Right lobe of liver (tissue), 6 donors: ENCODE measurements at places on chromosomes 1 and 21.

GRCh38 chr1:58583496-58583895 is 6.4 kb upstream of the TACSTD2 start:
- DNase-seq: no peak

GRCh38 chr1:211487672-211488208 is 4.2 kb downstream of the RD3 start:
- DNase-seq: no peak

DNA sequence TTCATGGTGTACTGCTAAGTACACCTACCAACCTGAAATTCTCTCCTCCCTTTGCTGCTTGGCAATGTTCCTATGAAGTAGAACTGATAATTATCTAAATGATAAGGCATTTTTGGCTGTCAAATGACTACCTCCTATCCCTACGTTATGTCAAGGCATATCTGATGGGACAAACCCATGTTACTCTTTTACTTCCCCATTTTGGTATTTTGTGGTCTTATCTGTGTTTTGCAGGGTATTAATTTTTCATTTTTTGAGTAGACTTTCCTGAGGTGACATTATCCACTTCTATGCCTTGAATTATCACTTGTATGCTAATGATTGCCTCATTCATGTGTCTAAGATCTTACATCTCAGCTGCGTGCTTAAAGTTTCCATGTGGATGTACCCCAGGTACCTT is 499.6 kb upstream of the B3GALT2 start:
- no peak for DNase-seq

- DNase-seq: peak; percentile 68
Measured at GRCh38 chr1:51518033-51518585, 957 bp downstream of the EPS15 start.

DNA sequence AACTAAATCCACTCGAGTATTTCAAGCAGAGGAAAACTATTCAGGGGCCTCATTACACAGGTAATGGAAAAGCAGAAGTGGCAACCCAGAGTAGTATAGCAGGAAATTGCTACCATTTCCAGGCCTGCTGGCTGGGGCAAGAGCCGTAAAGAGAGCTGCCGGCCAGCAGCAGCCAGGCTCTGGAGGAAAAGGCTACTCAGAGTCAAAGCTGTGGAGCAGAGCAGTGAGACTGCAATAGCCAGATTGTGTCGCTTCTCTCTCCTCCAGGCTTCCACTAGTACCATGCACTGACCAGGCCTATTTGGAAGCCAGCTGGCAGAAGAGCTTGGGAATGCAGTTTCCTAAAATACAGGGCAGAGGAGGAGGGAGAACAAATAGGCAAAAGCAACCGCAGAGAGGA is 155.5 kb downstream of the OMA1 start:
- DNase-seq: no peak

- DNase-seq: no peak
Measured at GRCh38 chr1:175918364-175918801, 175.0 kb upstream of the TNR start.

DNA sequence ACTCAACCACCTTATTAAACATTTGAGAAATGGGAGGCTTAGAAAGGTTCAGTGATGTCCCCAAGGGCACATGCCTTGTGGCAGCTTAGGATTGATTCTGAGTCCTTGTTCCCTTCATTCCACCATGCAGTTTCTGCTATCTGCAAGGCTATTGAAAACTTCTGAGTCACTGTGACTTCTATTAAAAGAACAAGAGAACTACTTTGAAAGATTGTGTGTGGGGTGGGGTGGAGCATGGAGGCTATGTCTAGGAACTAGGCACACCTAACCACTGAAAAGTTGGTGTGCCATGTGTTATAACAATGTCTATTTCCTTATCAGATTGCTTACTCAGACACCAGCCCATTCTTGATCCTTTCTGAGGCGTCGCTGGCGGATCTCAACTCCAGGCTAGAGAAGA is 10.8 kb downstream of the MTARC1 start:
- DNase-seq: no peak

DNA sequence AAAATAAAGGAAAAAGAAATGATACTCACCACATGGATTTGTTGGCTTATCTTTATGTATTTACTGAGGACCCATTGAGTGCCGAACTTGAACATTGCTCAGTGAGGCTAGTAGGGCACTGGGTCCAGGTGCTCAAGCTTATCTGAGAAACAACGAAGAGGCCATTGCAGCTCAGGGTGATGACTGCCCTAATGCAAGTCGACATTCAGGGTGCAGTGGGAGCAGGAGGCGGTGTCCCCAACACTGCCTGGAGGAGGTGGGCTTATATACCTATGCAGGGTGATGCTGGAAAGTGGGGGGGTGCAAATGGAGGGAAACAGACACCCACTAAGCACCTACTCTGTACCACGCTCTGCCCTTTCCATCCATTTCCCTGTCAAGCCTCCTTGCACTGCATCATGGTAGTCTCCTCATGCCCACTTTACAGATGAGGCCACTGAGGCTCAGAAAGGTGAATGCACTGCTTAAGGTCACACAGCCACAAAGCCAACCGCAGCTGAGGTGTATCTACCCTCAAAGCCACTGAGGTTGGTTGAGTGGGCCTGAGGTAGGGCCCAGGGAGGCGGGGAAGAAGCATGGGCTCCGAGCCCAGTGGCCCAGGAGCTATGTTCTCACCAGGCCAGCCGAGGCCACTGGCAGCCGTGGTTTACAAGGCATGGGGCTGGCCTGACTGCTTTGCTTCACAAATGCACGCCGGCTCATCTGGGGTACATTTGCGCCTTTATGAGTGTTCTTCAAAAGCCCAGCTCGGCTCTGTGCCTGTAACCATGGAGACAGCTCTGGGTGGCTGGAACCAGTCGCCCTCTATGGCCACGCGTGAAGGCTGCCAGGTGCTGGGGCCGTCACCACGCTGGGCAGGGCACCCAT is 103.8 kb downstream of the EPHB2 start:
- no peak for DNase-seq

DNA sequence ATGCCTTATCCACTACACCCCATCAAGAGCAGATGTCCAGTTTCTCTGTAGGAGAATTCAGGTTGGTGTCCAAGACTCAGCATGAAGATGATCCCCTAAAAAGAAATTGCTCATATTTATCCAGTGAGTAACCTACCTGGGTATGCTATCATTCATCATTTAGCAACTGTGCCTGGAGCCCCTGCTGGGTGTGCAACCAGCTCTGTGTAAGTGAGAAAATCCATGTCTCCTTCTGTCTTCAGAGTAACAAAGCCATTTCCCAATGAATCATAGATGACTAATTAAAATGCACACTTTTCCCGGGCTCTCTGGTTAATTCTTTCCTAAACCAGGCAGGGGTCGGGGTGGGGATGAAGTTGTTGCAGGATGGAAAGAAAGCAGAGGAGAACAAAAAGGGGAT is 35.8 kb downstream of the OLFML3 start:
- DNase-seq: no peak

DNA sequence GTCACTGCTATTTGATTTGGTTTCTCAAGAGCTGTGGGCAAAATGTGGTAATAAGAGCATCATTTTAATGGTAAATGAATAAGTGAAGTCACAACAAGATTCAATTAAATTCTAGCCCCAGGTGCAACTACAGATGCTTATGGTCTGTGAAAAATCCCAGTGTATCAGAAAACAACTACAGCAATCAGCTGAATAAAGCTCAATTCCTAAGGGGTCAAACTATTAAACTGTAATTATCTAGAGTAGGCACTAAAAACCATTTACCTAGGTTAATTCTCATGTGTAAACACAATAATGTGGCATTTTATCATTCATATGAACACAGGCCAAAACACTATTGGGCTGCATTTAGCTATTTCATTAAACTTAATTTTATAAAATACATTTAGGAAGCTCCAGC is 9.6 kb downstream of the TARBP1 start:
- DNase-seq: no peak

DNA sequence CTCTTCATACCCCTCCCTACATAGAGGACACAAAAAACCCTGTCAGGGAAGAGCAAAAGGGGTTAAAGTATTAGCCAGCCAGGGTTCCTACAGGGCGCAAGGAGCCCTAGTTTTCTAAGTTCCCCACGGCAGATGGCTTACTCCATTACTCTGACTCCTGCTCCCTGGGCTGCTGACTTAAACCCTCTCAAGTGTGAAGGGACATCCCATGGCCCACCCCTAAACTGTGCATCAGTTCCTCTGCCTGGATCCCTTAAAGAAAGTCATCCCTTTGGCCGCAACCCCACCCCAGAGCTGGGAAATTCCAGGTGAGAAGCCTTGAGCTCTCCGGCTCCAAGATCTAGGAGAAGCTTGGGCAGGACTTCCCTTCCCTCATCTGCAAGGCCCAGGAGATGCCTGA is 236.0 kb downstream of the TOMM20 start:
- DNase-seq: no peak

DNA sequence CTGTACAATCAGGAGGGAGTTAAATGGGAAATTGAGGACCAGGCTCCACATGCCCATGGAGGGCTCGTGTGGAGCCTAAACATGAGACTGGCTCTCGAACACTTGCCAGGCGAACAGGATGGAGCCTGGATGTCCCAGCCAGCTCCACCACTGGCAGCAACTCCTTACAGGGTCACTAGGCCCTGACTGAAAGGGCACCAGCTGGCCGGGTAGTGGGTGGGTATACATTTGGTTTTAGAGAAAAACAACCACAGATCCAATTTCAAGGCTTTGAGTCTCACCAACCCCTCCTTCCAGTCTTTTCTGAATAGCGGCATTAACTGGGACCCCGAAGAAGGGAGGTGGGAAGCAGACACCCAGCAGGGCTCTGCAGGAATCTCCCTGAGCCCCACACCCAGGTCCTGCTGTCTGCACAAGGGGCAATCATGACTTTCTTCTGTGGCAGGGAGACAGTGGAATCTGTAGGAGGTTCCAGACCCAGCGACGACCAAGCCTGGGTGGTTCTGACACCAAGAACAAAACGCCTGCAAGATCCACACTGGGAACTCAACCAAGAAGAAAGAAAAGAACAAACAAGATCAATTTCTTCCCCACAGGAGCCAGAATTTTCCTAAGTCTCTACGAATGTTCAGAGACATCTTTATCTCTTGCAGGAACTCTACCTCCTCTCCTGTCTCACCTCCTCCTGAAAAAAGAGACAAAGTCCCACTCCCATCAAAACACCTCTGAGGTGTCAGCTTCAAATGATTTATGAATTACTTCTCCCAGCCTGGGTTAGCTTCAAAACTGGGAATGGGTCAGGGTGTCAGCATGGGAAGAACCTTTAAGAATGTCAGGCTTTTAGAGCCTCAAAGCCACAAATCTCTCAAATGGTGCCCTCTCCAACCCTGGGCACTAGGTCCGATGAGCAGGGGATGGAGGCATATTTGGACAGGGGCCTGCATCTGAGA is 26.5 kb upstream of the SRP9 start:
- DNase-seq: no peak

- DNase-seq: no peak
Measured at GRCh38 chr1:8739377-8739776, 78.1 kb downstream of the RERE start.

DNA sequence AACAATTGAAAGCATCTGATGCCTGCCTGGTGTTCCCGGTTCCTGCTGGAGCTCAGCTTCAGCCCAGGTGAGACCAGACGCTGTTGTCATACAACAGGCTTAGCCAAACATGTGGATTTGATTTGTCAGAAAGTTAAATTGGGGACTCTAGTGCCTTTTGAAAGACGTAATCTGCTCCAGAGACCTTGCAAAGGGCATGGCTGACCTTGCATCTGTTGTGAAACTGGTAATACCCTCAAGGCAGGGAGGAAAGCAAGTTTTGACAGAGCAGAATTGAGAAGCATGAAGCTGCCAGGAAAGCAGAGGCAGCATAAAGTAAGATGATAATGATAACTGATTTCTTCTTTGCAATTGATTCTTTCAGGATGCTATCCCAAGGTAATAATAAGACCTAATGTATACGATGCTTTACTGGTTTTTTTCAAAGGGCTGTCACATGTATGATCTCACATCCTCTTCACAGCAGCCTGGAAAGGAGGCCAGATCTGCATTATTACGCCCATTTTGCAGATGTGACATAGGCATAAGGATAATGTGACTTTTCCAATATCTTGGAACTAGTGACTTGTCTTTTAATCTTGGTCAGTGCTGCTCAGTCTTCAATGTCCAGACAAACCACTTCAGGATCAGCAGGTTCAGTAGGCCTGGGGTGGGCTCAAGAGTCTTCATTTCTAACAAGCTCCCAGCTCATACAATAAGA is 24.7 kb upstream of the CNN3 start:
- DNase-seq: no peak

DNA sequence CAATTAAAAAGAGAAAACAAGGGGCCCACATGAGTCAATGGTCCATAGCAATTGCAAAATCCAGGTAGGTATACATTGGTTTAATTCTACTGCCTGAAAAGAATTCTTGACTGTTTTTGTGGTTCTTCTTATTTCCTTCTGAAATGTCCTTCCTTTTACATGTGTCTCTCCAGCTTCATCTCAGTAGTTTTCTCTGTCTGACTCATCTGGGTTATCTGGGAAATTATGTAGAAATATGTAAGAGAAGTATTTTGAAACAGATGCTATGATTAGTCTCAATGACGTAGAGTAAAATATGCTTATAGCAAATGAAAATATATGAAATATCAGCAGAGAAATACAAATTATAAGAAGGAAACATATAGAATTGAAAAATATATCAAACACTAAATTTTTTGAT is 953.2 kb downstream of the BRINP3 start:
- no peak for DNase-seq

- DNase-seq: no peak
Measured at GRCh38 chr1:48236716-48237470, 14.4 kb downstream of the SLC5A9 start.

GRCh38 chr1:16275591-16275990 is 38.6 kb upstream of the CPLANE2 start:
- no peak for DNase-seq

GRCh38 chr1:69175053-69175452 is 392.7 kb upstream of the LRRC7 start:
- DNase-seq: no peak

- peak; percentile 82 for DNase-seq
Measured at GRCh38 chr1:234918961-234919761, 209.5 kb downstream of the TOMM20 start.

DNA sequence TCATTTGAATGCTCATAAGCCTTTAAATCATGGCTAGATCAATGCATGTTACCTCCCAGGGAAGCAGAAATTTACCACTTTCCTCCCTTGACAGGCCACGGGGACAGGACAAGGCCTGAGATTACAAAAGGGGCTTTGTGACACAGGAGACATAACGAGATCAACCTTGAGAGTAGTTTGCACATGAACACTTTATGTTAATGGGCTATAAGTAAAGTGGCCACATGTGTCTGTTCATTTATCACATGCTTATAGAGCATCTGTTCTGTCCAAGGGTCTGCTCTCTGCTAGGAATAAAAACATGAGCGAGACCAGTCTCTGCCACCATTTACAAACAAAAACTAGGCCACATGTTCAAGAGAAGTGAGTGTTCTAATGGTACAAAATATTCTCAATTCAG is 144.1 kb upstream of the C8B start:
- no peak for DNase-seq

- DNase-seq: no peak
Measured at GRCh38 chr21:43786807-43787440, 2.5 kb upstream of the RRP1 start.

- DNase-seq: no peak
Measured at GRCh38 chr1:240515505-240515904, 96.5 kb downstream of the GREM2 start.

DNA sequence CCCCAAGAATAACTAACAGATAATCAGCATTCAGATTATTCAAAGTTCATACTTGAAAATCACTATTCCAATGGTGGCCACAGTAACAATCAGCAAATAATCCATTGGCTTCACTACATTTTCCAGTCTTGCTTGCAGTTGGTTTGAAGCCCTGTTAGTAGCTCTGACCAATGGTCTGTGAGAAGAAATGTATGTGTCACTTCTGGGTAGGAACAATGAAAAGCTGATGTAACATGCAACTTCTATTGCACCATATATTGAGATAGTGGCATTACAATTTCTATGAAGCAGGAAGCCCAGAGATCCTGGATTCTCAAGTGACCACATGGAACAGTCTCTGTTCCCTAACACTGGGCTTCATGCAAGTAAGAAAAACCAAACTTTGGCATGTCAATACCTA is 250.9 kb upstream of the DAB1 start:
- DNase-seq: no peak
